Calu3 (cell line): ENCODE measurements at places on chromosomes 4 and X.
A peak's percentile ranks its signal among the peaks of the same experiment; 100 is the strongest.

DNA sequence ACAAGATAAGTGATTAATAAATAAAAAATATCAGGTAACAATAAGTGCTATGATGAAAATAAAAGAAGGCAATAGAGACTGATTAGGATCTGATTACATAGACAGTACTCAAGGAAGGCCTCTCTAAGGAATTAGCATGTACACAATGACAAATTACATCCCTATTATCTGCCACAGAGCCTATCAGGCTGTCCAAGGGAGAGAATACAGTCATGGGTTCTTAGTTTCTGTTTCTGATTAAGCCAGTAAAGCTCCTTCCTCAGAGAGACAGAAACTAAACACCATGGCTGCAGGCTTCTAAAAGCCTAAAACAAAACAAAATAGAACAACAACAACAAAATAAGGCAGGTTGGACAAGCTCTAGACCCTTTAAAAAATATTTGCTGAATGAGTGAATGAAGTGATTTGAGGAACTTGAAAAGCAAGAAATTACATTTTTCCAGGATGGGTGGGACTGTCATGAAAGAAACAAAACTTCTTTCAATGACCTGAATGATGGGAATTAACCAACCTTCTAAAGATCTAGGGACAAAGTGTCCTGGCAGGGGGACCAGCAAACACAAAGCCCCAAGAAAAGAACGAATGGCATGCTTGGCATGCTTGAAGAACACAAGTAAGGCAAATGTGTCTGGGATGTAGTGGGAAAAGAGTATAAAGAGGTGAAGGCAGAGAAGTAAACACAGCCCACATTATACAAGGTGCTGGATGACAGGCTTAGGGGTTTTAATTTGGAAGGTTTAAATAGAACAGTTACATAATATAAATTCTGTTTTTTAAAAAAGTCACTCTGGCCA is 44.1 kb downstream of the NAA11 start:
- no peak for DNase-seq

DNA sequence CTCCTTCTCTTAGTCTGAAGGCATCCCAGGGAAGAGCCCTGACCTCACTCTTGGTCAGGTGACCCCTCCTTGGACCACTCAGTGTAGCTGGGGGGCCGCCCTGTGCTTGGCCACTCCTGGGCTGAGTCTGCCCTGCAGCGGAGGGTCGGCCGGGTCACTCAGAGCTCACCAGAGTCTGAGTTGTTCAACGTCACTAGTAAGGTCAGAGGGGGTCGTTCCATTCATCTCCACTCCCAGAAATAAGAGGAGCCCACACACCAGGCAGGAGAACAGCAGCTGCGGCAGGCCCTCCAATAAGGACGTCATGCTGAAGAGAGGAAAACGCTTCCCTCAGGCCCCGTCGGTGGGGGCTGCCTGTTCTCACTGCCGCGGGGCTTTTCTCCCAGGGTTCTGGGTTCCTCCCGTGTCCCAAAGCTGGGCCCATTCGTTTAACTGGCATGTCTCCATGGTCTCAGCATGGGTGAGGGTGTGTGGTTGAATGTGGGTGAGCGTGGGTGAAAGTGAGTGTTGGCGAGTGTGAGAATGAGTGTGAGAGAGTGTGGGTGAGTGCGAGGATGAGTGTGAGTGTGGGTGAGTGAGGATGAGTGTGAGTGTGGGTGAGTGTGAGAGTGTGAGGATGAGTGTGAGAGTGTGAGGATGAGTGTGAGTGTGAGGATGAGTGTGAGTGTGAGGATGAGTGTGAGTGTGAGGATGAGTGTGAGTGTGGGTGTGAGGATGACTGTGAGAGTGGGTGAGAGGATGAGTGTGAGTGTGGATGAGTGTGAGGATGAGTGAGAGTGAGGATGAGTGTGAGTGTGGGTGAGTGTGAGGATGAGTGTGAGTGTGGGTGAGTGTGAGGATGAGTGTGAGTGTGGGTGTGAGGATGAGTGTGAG is 47.7 kb downstream of the ING2 start:
- DNase-seq = no peak

GRCh38 chrX:118948270-118948669 is 26.1 kb upstream of the LONRF3 start:
- DNase-seq = no peak

DNA sequence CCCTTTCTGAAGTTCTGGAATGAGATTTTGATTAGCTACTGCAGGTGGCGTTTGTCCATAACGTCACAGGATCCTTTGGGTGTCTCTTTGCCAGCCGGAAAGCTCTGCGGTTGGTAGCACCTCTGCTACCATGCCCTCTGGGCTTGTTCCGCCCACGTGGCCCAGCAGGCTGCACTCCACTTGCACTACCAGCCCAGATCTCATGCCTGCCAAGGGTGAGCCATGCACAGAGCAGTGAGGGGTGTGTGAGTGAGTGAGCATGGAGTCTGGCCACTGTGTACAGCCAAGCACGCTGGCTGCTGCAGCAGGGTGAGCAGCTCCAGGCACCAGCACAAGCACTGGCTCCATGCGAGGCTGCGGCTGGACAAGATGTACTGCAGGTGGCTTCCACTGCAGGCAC is 6.6 kb upstream of the HNRNPD start:
- DNase-seq = peak; percentile 62

DNA sequence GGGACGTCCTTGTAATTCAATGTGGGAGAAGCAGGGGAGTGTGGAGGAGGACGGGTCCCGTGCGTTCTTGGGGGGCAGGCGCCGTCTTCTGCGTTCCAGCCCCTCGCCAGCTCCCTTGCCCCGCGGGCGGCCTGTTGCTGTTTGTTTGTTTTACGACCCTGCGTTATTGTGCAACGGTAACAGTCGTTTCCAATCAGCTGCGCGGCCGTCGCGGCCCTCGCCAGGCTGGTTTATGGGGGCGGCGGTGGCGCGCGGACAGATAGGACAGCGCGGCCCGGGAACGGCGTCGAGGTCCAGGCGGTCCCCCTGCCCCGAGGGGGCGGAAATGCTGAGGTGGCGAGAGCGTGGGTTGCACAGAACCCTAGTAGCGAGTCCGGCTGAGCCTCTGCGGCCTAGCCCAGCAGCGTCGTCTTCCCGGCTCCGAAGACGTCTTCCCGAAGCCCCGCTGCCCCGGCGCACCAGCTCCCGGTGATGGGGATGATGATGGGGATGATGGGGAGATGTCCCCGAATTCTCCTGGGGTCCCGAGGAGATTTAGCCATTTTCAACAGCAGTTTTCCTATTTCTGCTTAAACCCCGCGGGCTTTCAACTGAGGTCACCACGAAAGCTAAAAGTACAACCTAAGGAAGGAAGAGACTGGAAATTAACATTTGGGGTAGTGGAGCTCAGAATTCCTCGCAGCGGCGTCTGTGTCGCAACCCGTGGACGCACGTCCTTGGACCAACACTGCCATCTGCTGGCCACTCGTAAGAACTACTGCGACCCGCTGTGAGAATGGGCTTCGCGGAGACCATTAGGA is 4.8 kb downstream of the PDGFRA start:
- peak; percentile 65 for DNase-seq
